Fibroblast of upper back skin (primary cell): ENCODE measurements at places on chromosomes 6 and 20.

- DNase-seq = no peak
Measured at GRCh38 chr20:62308102-62308822, 5.5 kb downstream of the ADRM1 start.

- no peak for DNase-seq
Measured at GRCh38 chr6:27777126-27777525, 135.1 kb downstream of the OR2B2 start.

DNA sequence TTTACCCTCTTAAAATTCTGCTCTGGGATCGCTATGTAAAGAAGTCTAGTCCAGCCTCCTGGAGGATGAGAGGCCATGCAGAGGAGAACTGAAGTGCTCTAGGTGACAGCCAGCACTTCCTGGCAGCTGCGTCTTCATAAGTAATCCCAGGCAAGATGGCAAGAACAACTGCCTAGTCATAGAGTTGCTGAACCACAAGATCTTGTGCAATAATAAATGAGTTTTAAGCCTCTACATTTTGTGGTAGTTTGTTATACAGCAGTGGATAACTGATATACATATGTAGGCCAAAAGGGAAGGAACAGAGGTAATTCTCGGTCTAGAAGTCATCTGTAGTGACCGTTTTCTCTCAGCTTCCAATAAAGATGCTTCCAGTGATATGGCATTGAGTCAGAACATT is 103.8 kb upstream of the FLRT3 start:
- peak; percentile 39 for DNase-seq

- DNase-seq = no peak
Measured at GRCh38 chr6:167464177-167464576, 139.3 kb downstream of the TTLL2 start.

- DNase-seq = peak; percentile 78
Measured at GRCh38 chr6:137697267-137697938, 169.7 kb upstream of the TNFAIP3 start.

GRCh38 chr6:107585815-107586435 is 96.0 kb downstream of the SOBP start:
- no peak for DNase-seq

DNA sequence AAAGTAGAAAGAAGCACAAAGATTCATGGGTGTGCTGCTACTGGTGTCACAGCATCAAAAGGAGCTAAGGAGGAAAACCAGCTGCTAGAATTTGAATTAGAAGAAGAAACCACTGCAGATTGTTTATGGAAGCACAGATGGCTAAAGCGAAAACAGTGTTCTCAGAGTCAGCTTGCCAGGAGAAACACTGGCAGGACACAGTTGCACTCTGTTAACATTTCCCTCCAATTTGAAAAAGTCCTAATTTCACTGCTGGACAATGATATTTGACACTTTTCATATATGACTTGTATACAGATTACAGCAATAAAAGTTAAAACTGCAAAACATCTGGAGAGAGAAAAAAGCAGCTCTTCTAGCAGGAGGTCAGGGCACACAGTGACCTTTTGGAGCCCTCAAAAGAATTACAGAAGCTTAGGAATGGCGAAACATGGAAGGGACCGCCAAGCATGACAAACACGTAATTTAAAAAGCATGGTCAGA is 314.5 kb downstream of the COL12A1 start:
- DNase-seq = peak; percentile 62

DNA sequence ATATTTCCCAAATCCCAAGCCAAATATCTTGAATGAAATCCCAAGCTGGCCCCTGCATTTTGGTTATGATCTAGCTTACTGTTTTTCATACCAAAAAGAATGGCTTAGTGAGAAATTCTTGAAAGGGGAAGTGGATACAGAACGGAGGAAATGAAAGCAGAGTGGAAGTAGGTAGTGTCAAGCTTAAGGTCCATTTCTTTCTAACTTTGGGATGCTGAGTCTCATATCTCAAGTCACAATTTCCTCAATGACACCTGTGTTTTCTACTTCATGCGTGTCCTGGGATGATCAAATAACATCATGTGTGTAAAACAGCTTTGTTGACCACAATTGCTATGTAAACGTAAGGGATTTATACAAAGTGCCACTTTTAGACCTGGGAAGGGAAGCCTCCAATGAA is 238.8 kb upstream of the SLC35B3 start:
- DNase-seq = no peak

DNA sequence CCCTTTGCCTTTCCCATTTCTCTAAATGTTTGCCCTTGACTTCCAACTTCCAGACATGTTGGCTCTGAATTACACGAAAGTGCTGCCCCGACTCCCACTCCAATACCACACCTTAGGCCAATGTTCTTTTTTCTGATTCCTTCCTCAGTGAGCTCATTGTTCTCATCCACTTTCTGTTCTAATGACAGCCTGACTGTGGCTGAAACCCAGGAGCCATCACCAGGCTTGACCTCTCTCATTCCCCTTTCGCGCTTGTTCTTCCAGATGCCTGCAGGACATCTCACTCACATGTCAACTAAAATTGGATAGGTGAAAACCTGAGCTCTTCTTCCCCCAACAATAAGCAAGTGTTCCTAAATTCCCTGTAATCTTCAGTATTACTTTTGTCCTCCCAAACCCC is 40.4 kb downstream of the PTPRK start:
- DNase-seq = no peak

- no peak for DNase-seq
Measured at GRCh38 chr6:76347539-76347938, 275.1 kb upstream of the IMPG1 start.

GRCh38 chr20:40890181-40890580 is 138.4 kb upstream of the TOP1 start:
- DNase-seq = no peak

- no peak for DNase-seq
Measured at GRCh38 chr20:61115364-61116065, 136.5 kb upstream of the CDH4 start.

DNA sequence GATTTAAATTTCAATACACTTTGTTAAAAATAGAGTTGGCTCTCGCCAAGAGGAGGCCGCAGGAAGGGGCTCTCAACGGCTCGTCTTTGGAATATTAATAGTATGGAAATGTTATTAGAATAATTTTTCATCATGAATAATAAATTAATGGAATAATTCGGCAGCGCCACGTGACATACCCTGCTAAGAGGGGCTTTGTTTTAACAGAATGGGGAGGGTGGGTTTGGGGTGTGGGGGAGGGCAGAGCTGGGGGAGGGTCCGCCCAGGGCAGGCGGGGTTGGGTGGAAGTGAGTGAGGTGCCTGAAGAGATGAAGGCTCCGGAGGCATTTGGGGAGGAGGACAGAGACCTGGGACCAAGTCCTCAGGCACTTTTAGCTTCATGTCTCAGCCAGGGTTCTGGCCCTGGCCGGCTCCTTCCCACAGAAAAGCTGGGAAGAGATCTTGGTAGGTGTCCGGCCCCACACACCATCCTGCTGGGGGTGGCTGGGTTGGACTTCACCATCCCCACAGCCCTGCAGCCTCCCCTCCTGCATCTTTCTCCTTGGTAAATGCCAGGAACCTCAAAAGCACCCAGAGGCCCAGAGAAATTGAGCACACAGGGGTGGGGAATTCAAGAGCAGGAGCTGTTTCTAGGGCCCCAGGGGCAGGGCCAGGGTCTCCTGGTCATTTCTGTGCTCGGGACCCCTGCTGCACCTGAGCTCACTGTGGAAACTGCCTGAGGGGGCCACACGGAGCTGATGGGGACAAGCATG is 93.6 kb upstream of the BHLHE23 start:
- DNase-seq = no peak

GRCh38 chr6:120938164-120938875 is 396.0 kb downstream of the TBC1D32 start:
- DNase-seq = no peak

- no peak for DNase-seq
Measured at GRCh38 chr6:150176659-150177058, 33.8 kb downstream of the PPP1R14C start.

DNA sequence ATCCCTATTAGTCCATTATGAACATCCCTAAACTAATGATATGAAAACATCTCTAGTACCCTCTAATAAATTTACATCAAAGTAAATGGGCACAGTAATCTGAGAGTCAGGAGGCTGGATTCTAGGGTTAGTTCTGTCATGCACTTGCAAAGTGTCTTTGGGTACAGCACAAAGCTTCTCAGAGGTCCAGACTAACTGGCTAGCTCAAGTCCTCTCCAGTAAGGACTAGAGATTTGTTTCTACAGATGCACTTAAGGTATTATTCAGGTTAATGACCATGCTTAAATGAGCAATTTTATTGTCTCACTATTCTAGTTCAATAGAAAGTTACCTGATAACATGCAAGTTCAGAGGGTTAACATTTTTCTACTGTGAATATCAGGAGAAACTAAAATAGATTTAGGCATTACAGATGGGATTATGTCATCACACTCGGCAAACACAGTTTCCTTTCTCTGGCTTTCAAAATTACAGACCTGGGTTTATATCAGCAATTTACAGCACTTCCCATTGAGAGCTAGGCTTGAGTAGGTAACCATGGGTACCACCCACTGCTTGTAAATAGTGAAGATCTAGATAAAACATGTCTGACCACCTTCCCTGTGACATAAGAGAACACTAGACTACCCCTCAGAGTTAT is 402.9 kb upstream of the RUNX2 start:
- no peak for DNase-seq

DNA sequence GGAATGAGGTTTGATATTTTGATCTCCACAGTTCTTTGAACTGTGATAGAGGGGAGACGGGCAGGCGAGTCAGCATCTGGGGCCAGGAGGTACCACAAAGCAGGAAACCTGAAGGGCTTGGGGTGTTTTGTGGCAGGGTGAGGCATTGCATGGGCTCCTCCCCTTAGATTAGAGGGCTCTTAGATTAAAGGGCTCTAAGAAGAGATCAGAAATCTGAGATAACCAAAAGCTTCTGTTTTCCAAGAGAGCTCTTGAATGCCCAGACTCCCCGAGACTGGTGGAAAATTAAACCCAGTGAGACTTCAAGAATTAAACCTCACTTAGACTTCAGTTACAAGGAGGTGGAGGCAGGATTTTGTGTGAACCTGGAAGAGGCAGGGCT is 2.4 kb upstream of the GPX5 start:
- no peak for DNase-seq

DNA sequence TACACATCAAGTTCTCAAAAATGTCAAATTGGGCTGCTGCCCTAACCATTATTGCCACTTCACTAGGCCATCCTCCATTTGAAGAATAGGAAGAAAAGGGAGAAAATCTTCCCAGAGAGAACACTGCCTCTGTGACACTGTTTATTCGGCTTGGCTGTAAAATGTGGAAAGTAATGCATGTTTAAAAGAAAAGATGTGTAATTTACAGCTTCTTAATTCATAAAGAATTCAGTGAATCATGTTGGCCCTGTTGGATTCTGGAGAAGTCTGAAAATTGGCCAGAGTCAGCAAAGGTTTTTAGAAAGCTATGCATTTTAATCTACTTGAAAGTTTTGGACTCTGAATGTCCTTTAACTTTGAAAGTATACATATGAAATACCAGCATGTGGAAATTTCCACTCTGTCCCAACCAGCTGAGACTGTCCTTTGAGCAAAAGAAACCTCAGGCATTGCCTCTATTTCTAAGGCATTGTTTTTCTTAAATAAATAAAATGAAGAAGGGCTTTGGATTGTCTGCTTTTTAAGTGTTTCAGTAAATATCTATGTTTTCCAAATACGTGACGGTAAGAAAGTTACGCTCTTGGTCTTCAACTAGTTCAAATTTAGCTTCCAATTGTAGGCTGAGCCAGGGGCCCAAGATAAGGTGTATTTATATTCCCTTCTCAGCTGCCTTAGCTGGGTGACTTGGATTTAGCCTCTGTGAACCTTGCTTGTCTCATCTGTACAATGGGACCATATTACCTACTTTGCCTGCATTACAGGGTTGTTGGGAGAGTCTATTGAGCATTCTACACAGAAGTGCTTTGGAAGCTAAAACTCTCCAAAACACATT is 222.2 kb downstream of the UST start:
- DNase-seq = peak; percentile 79

GRCh38 chr6:142783499-142783898 is 161.5 kb downstream of the HIVEP2 start:
- DNase-seq = peak; percentile 64

- DNase-seq = no peak
Measured at GRCh38 chr20:1334761-1335160, 5.8 kb upstream of the SDCBP2 start.

- no peak for DNase-seq
Measured at GRCh38 chr20:3093861-3094361, 9.4 kb upstream of the AVP start.

GRCh38 chr6:78966542-78966941 is 99.2 kb downstream of the IRAK1BP1 start:
- DNase-seq = no peak

DNA sequence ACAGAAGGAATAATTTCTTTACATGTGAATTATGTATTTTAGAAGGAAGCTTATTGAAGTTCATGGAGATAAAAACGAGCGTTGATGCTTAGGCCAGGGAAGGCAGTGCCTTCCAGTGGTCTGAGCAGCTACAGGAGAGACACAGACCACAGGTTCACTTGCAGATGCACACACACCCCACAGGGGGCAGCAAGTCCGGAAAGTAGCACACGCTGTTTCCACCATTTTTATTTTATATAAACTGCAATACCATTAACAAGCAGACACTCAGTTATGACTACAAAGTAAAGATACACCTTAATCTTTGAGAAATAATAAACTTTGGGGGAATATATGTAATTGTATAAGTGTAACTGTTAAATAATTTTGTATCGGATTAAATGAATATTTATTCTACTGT is 13.5 kb upstream of the DACT2 start:
- DNase-seq = no peak

DNA sequence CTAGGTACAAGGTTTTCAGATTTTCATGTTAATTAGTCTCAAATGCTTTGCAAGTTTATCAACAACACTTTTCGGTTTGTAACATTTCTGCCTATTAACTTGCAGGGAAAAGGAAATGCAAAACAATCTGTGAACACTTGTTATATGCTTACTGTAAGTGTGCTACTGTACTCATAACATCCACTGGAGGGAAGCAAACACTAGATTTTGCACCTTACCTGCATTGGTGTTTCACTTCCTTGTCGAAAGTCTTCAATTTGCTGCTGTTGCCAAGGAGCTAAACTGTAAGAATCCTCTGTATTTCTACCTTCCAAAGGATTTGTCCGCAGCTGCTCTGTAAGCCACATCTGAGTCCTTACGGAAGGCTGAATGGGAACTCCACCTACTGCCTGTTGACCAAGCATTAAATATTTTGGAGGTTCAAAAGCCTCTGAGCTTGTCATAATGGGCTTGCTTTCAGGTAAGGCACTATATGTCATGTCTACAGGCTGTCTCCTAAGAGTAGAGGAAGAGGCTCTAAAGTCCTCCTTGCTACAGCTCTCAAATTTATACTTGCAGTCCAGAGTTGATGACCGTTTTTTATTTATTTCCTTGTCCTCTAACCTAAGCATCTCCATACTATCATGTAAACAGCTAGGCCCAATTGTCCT is 17.3 kb downstream of the PLN start:
- peak; percentile 25 for DNase-seq

DNA sequence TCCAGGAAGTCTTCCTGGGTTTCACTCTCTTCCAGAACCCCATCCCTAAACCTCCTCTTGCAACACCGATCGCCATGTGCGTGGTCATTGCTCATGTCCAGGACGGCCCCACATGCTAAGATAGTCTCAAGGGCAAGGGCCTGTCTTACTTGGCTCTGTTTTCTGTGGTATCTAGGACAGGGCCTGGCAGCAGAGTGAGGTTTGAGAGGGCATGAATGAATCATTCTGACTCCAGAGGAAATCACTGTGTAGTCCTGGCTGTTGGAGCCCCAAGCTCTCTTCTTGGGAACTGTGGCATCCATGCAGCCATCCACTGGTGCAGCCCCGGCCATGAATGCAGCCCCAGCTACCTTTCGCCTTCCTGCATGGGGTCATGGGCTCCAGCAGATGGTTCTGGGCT is 12.4 kb downstream of the SIRPA start:
- no peak for DNase-seq

GRCh38 chr20:52971498-52972189 is 514 bp upstream of the TSHZ2 start:
- DNase-seq = no peak

GRCh38 chr6:154732538-154733182 is 556 bp upstream of the SCAF8 start:
- DNase-seq = peak; percentile 49
